ENCODE measurements at places on chromosomes 13 and 19. TPM values are rescaled to one million over a fixed set of nuclear protein-coding genes. Genes with fewer than 3 reads are reported as not detected.
A peak's percentile ranks its signal among the peaks of the same experiment; 100 is the strongest.

Gene CCDC169
- 1.2 TPM for total RNA-seq

Gene TNFSF13B
- total RNA-seq: 0.70 TPM

Gene ZNF358
- 36.6 TPM for total RNA-seq

Gene IL11
- not detected for total RNA-seq

Gene SCAF1
- total RNA-seq: 26.5 TPM

Gene ETV2
- total RNA-seq: 0.09 TPM

Gene NKG7
- not detected for total RNA-seq

Gene CCNA1
- total RNA-seq: 0.17 TPM

DNA sequence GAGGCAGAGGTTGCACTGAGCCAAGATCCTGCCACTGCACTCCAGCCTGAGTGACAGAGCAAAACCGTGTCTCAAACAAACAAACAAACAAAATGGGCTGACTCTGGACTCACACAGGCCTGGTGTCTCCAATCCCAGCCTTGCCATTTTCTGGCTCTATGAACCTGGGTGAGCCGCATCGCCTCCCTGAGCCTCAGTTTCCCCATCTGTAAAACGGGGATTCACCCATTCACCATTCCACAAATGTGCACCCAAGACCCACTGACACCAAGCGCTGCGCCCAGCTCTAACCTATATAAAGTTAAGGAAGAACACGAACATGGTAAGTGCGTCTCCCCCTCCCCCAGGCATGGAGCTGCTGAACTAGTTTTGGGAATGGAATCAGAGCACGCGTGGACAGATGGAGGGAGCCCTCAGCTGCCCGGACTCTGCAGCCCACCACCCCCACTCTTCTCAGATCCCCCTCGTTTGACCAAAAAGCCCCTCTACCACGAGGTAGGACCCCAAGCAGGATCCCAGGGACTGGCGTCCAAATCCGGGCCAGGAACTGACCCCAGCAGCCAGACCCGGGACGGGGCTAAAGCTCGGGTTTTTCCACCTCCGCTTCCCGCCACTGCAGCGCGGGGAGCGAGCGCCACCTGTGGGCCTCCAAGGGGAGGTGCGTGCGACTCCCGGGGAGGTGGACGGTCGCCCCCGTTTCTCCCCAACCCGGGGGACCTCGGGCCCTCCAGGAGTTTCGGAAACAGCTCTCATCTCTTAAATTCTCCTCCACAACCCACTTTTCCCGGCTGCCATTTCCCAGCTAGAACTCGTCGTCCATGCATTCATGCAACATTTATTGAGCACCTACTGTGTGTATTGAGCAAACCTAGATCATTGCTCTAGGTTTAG, 33.0 kb upstream of the ADGRE5 start:
- peak; percentile 67 for DNase-seq

GRCh38 chr13:79096099-79096498, 310.0 kb downstream of the RBM26 start:
- DNase-seq: no peak

DNA sequence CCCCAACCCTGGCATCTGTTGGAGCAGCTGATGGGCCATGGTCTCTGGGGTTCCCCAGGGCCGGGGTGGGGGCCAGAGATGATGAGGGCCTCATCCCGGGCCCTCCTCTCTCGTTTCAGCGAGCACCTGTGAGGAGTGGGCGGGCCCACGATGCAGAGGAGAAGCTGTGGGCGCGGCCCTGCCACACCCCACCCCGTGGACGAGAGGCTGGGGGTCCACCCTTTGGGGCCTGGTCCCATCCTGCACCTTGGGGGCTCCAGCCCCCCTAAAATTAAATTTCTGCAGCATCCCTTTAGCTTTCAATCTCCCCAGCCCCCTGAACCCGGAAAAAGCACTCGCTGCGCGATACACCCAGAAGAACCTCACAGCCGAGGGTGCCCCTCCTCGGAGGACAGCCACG, 5.6 kb downstream of the HMG20B start:
- DNase-seq: no peak

- DNase-seq: no peak
These were observed 22.9 kb downstream of the SMAD9 start for GRCh38 chr13:36897054-36897616.

- no peak for DNase-seq
These were observed 11.3 kb upstream of the IGSF23 start for GRCh38 chr19:44602081-44602480.

GRCh38 chr13:98875146-98875729, 102.6 kb downstream of the DOCK9 start:
- DNase-seq: no peak

- DNase-seq: no peak
These were observed 12.2 kb downstream of the NFIX start for GRCh38 chr19:13007292-13008045.

DNA sequence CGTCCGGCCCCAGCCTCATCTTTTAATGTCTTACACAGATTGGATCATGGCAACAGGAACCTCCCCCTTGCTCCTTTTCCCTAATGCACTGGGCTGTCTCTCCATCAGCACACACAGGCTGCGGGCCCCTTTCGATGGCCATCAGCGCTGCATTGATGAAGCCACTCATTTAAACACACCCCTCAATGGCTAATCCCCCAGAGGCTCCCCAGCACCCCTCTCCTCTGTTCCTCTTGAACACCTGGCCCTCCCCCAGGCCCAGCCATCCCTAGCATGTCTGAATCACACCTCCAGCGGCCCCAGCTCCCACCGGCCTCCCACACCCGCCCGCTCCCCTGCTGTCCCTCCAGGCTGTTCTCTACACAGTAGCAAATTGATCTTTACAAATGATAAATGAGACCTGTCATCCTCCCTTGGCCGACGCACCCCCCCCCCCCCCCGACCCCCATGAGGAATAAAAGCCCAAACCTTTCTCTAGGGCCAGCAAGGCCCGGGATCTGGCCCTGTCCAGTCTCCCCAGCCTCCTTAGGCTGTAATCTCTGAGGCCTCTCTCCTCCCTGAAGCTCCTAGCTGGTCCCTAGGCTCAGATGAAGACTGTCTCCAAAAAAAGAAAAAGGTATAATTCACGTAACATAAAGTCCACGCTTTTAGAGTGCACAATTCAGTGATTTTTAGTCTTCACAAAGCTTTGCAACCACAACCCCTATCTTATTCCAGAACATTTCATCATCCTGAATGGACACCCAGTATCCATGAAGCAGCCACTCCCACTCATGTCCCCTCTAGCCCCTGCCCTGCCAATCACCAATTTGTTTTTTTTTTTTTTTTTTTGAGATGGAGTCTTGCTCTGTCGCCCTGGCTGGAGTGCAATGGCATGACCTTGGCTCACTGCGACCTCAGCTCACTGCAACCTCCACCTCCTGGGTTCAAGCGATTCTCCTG, 7.4 kb downstream of the RPL28 start:
- DNase-seq: no peak

DNA sequence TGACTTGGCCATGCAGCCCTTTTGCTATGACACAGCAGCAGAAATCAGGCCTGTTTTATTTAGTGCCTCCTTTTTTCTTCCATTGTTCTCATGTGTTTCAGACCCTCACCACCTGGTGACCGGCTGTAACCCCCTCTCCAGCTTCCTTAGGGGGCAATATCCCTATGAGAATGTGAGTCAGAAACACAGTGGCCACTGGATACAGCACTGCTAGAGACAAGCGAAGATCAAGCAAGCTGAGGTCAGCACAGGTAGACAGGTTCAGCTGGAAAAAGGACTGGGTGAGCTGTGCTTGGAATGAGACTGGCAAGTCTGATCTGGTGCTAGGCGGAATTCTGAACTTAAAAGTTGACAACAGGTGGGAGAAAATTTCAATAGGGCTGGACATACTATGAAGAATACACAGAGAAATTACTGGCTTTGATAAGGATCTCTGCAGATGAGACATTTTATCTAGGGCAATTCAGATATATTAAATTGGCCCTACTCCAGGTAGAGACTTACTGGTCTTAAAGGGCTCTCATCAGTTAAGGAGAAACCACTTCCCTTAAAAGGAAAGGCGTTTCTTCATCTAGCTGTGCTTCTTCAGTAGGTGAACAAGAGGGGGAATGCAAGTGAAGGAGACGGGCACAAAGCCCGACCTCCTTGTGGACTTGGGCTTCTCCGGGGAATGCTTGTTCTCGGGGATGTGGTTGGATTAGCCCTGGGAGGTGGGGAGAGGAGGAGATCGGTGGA, 83.3 kb downstream of the ERCC5 start:
- DNase-seq: no peak

DNA sequence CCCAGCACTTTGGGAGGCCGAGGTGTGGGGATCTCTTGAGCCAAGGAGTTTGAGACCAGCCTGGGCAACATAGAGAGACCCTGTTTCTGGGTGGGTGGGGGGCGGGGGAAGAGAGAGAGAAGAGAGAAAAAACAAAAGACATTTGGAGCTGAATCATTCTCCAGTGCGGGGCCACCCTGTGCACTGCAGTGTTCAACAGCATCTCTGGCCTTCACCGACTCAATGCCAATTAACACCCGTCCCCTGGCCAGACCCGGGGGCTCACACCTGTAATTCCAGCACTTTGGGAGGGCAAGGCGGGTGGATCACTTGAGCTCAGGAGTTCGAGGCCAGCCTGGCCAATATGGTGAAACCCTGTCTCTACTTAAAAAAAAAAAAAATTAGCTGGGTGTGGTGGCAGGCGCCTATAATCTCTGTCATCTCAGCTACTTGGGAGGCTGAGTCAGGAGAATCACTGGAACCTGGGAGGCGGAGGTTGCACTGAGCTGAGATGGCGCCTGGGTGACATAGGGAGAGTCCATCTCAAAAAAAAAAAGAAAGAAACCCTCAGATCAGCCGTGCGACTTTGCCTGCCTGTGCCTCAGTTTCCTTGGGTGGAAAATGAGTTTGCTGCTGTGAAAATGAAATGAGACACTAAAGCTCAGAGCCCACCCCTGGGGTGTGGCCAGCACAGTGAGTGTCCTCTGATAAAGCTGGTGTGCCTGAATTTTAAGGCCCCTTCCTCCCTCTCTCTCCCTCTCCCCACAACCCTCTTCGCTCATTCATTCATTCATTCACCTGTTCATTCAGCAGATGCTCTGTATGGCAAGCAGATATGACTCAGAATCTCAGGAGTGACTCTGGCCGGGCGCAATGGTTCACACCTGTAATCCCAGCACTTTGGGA, 6.4 kb downstream of the KLF2 start:
- no peak for DNase-seq

DNA sequence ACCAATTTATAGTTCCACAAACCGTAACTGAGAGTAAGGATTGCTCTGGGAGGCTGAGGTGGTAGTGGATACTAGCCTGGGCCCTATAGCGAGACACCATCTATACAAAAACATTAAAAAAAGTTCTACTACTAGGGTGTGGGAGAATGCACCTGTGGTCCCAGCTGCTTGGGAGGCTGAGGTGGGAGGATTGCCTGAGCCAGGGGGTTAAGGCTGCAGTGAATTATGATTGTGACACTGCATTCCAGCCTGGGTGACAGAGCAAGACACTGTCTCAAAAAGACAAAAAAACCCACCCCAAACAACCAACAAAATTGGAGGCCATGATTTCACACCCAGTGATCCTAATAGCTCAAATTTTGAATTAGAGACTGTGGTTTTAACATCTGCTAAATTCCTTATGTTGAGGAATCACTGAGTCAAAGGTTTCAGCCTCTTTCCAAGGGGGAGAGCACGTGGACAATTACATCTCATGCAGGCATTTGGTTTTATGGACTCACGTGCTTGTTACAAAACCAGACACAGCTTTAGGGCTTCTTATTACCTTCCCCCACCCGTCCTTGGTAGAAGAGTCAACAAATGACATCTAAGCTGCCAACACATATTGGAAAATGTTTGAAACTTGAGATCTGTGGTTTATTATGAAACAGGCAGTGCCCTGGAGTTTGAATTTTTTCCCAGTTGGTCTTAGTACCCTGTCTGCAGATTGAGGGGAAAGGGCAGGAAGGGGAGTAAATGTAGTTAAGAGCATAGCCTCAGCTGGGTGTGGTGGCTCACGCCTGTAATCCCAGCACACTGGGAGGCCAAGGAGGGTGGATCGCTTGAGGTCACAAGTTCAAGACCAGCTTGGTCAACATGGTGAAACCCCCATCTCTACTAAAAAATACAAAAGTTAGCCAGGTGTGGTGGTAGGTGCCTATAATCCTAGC, 18.5 kb downstream of the CYP2A6 start:
- DNase-seq: no peak

- no peak for DNase-seq
These were observed 418.1 kb upstream of the ARGLU1 start for GRCh38 chr13:106986033-106986484.

- DNase-seq: no peak
These were observed 23.8 kb upstream of the LMO7 start for GRCh38 chr13:75612354-75612753.

DNA sequence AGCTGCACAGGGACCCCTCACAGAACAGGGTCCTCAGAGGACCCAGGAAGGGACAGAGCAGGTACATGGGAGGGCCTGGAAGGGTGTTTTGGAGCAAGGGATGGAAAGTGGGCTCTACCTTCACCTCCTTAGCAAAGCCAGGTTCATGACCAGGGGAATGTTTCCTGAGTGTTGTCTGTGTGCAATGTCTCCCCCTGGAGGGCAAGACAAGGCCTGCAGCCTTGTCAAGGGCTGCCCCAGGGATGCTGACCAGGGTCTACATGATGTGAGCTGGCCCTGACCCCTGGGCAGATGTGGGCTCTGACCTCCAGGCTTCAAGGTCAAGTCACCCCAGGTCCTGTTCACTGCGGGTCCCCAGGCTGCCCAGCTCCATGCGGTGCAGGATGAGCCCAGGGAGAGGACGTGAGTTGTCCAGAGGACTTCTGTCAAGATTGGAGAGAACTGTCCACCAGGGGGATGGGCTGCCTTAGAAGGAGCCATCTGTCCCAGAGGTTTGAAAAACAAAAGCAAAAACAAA, 1.0 kb upstream of the CEACAM1 start:
- DNase-seq: peak; percentile 81

- DNase-seq: no peak
These were observed 2.2 kb upstream of the RAB11B start for GRCh38 chr19:8387688-8388611.

GRCh38 chr13:41402691-41403511, 54.4 kb upstream of the RGCC start:
- DNase-seq: no peak

DNA sequence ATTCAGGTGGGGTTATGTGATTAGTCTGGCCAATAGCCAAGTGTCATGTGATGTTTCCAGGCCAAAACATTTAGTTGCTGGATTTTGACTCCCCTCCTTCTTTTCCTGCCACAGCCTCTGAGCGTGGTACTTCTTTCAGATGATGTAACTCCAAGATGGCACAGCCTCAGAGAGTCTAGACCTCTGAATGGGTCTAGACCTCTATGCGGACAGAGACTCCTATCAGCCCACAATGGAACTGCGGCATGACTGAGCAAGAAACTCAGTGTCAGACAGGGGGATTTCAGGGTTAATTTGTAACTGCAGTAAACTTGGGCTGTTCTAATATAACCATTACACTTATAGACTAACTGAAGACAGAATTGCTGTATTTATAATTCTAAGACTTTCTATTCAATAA, 42.6 kb upstream of the ZDHHC20 start:
- DNase-seq: no peak

- peak; percentile 93 for DNase-seq
These were observed 34.4 kb downstream of the STARD13 start for GRCh38 chr13:33251131-33251661.

DNA sequence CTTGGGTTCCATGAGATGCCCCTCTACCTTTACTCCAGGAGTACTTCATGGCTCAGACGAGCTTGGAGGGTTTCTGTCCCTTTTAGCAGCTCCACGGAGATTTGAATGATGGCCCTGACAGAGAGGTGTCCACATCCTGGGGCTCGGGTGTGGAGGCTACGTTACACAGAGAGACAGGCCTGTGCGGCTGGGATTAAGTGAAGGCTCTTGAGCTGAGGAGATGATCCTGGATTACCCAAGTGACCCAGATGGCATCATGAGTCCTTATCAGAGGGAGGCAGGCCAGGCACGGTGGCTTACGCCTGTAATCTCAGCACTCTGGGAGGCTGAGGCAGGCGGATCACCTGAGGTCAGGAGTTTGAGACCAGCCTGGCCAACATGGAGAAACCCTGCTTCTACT, 12.4 kb downstream of the DPP9 start:
- DNase-seq: no peak

Measured in dermis blood vessel endothelial cell (primary cell).